ENCODE measurements at places on chromosomes 7 and 10.

- DNase-seq, result no peak
Measured at GRCh38 chr7:135790371-135790977, 41.9 kb upstream of the FAM180A start.

GRCh38 chr7:128456255-128456725 is 612 bp downstream of the HILPDA start:
- DNase-seq, result no peak

DNA sequence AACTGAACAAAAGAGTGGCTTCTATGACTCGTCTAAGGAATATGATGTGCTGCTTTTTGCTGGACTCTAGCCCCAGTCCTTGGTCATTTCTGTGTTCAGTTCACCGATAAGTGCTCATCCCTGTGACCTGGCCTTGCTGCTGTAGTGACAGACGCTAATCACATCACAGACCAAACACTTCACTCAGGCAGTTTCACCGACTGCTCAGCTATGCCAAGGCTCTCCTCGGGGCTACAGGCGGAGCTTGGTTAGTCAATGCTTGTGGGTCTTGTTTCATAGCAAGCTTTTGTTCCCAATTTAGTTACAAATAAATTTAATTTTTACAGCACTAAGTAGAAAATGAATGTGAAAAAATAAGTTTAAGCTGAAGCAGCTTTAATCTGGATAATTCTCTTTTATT is 190.8 kb upstream of the PRKCQ start:
- no peak for DNase-seq

- DNase-seq, result no peak
Measured at GRCh38 chr10:58642283-58642682, 129.6 kb downstream of the BICC1 start.

DNA sequence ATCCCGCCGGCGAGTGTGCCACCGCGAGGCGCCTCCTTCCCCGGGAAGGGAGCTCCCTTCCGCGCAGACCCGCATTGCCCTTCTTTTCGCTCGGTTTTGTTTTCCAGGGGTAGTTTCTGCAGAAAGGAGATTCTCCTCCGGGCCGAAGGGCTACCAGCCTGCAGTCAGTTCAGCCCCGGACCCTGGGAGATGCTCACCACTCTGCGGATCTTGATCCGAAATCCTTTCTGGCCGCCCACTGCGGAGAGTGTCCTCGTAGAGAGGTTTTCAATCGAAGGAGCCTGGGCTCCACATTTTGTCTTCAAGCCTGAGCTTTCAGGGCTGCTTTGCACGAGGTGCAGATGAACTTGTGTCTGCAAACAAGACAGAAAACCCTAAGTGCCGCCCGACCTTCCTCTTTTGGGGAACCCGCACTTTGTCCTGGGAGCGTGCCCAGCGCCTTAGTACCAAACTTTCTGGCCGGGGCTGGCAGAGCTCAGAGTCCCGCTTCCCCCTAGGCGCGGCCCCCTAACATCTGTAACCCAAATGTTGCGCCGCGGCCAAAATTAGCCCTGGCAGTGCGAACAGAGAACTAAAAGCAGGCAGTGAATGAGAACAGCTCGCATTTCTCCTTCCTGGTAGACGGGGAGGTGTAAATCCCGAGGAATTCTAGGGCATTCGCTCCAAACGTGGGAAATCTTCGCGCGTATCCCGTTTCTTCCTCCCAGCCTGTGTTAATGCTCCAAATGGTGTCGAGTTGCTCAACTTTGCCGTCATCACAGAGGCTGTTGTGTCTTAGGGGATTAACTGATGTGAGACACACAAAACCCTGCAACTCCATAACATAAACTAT is 6.7 kb upstream of the EN2 start:
- DNase-seq, result no peak

GRCh38 chr10:32461203-32461602 is 15.3 kb downstream of the CCDC7 start:
- no peak for DNase-seq

- no peak for DNase-seq
Measured at GRCh38 chr10:43845121-43845520, 196.4 kb upstream of the ZNF32 start.

DNA sequence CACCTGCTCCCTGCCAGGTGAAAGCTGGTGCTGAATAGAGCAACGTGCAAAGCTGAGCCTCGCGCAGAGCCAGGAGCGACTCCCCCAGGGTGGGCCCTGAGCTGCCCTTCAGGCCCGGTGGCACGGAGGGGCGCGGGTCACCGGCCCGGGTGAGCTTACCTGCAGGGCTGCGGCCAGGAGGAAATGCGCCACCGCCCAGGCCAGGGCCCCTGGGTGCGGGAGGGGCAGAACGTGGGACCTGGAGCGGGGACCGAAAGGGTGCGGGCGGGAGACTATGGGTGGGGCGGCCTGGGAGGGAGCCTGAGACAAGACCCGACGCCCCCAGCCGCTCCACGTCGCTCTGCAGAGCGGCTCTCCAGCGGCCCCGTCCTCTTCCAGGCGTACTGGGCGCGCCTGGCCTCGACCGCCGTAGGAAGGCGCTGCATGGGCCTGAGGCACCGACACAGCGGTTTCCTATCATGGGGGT is 122.1 kb downstream of the BTAF1 start:
- no peak for DNase-seq

DNA sequence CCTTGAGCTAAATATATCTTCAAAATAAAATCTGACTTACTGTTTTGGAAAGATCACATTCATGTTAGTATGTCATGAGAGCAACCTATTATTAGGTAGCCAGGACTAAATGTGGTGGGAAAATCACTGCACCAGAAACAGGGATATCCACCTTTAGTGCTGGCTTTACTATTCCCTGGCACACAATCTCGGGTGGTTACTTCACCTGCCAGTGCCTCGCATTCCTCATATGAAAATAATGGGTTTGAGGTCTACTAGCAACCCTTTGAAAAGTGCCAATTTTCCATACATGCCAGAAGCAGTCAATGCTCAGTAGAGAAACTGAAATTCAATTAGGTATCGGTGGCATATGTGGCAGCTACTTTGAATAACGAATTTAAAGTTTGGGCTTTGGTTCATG is 36.8 kb downstream of the PTN start:
- DNase-seq, result no peak

DNA sequence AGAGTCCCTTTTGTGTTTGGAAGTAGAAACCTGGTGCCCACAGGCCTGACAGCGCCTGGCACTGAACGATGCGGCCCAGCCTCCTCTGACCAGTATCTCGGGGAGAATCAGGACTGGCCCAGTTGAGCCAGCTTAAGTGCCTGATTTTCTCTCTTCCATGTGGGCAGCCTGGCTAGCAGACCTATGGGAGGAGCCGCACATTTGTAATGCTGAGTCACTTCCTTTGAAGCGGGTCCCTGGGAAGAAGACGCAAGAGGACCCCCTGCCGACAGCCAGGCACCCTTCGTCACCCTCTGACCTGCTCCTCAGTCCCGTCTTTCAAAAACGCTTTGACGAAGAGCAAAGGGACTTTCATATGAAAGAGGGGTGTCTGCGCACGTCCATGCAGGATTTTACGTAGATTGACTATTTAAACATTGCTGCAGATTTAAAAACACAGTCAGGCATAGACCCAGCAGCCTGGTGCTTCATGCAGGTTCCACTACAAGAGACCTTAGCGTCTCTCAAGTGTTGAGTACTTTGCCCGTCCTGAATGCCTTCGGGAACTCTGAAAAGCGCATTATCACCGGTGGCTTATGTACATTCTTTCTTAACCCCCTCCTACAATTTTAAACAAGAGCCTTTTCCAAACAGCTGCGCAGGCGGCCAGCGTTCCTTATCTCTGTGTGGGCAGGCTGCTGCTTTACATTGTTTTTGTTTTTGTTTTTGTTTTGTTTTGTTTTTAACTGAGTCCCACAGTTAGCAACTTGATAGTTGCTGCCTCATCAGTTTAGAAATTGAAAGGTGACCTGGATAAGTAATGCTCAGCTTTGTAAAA is 36.5 kb upstream of the AP5Z1 start:
- DNase-seq, result no peak

- DNase-seq, result no peak
Measured at GRCh38 chr7:113141803-113142202, 23.4 kb upstream of the SMIM30 start.

DNA sequence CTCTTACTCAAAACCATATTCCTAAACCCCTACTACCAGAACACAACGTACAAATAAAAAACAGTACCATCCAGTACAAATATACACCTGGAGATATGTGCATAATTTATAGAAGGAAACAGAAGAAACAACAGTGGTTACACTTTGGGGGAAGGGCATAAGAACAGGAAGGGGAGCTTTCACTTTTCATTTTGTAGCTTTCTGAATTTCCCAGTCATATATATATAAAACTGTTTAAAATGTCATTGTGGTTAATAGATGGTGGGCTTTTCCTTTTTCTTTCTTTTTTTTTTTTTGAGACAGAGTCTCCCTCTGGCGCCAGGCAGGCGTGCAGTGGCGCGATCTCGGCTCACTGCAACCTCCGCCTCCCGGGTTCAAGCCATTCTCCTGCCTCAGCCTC is 47.2 kb downstream of the MALSU1 start:
- no peak for DNase-seq

- DNase-seq, result no peak
Measured at GRCh38 chr10:112819231-112819630, 130.8 kb upstream of the TCF7L2 start.

DNA sequence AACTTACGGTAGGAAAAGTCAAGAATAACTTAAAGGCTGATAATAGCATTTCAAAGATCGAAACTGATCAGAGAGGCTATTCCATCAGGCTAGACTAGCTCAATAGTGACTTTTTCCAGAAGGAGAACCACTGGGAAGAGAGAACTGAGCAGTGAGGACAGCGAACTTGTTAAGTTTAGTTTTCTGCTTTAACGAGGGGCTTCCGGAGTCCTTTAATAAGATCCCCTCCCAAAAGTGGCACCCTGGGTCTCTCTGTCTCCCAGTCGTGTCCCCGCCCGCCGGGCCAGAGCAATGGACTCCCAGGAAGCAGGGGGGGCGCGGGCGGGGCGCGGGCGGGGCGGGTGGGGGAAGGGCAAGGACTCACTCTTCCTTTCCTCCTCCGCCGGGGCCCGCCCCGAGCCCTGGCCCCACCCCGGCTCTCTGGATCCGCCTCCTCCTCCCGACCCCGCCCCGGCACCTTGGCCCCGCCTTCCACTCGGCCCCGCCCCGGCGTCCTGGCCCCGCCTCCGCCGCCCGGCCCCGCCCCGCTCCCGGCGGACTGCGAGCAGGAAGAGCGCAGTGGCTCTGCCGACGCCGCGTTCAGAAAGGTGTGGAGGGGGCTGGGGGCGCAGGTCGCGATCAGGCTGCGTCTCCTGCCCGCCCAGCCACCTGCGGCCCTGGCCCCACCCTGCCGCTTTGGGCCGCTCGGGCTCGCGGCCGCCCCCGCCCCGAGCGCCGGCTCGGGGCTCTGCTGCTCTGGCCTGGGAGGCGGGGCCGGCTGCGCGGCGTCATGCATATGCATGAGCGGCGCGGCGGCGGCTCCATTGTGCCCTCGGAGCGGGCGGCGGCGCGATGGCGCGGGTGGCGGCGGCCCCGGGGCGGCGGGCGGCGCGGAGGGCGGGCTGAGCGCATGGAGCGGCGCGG is at the start of gene ZMIZ2:
Gene ZMIZ2, plus strand, starts transcription at position 803 of the 903 bp plus-strand sequence. CDS start 7,403 bp downstream, outside the sequence.
- DNase-seq, result peak; percentile 83

DNA sequence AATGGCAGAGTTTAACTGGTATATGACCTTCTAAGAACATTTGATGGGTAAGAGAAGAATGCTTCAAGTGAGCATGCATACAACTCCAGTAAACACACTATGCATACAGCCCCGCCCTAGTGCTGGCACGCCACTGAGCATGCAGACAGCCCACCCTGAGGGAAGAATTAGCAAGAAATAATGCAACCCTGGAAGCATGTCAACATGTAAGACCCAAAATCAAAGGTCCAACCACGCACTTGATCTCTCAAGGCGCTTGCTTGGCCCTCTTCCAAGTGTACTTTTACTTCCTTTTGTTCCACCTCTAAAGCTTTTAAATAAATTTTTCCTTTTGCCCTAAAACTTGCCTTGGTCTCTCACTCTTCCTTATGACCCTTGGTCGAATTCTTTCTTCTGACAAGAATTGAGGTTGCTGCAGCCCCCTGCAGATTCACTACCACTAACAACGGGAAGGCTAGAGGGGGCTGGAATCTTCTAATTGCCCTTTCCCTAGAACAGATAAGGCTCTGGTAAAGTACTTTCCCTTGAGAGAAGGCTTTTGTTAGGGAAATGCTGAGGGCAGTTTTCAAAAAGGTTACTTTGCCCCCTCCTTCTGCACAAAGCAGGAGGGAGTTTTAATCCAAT is 3.4 kb downstream of the FAM24B start:
- DNase-seq, result no peak

GRCh38 chr7:11570205-11570604 is 261.8 kb downstream of the THSD7A start:
- DNase-seq, result no peak

GRCh38 chr10:33293531-33294170 is 40.8 kb downstream of the NRP1 start:
- DNase-seq, result no peak

- no peak for DNase-seq
Measured at GRCh38 chr7:149277871-149278270, 15.9 kb downstream of the ZNF783 start.

DNA sequence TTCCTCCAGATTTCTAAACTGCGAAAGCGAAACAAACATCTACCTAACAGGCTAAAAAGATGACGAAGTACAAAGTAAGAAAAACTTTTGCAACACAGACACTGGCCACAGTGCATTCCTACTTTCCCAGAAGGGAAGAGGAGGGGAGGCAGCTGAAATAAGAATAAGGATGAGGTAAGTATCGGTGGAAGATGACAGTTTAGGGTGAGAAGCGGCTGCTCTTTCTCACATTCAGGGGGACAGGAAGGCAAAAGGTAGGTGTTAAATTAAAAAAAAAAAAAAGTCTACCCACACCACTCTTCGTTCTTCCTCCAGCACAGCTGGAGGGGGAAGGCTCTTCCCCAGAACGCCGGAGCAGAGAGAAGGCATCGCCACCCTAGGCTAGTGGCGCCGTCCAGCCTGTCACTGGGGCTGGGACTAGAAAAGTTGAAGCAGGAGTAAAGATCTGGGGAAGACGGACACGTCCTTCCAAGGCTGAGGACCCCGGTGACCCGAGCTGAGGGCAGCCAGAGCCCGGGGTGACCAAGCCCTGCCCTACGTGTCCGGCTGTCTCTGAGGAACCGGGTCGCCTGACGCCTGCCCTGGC is 846 bp downstream of the DNAJC1 start:
- peak; percentile 27 for DNase-seq

- DNase-seq, result no peak
Measured at GRCh38 chr10:121614613-121615434, 16.6 kb upstream of the FGFR2 start.

- no peak for DNase-seq
Measured at GRCh38 chr10:36187380-36188079, 545.4 kb upstream of the FZD8 start.

Measured in effector memory CD4-positive, alpha-beta T cell (primary cell).